Right forelimb (tissue), 1 donor: ENCODE measurements at places on chromosomes 3 and 15.

DNA sequence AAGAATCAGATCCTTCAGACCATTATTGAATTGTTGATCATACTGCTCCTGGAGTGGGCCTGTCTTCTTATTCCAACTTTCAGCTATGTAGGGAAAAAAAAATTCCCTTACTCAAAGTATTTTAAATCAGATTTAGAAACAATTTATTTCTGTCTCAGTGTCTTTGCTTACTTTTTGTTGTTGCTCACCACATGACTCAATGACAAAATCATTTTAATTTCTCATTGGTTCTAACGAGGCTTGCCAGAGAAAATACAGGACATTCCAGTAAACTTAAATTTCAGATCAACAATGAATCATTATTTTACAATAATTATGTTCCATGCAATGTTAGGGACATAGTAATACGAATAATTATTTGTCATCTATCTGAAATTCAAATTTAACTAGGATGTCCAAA lies 748.5 kb upstream of the CBLB start:
- no peak for DNase-seq

GRCh38 chr15:80904998-80905397 lies 84.6 kb downstream of the MESD start:
- no peak for DNase-seq

- no peak for DNase-seq
Observed at GRCh38 chr15:78564743-78565096, 600 bp upstream of the CHRNA5 start.

DNA sequence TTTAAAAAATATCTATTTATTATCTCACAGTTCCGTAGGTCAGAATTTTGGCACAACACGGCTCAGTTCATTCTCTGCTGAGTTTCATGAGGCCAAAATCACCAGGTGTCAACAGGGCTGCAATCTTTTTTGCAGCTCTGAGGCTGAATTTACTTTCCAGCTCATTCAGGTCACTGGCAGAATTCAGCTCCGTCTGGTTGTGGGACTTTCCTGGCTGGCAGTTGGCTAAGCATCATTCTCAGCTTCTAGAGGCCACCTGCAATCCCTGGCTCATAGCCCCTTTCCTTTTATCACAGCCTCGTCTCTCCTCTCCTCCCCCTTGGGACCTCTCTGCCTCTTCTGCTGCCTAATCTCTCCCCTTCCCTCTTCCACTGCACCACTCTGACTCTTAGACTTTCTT lies 174.0 kb upstream of the WNT5A start:
- DNase-seq: no peak

GRCh38 chr3:43620831-43621655 lies 768 bp downstream of the ANO10 start:
- no peak for DNase-seq

GRCh38 chr15:29821416-29822099 lies 710 bp downstream of the TJP1 start:
- DNase-seq: peak; percentile 71

DNA sequence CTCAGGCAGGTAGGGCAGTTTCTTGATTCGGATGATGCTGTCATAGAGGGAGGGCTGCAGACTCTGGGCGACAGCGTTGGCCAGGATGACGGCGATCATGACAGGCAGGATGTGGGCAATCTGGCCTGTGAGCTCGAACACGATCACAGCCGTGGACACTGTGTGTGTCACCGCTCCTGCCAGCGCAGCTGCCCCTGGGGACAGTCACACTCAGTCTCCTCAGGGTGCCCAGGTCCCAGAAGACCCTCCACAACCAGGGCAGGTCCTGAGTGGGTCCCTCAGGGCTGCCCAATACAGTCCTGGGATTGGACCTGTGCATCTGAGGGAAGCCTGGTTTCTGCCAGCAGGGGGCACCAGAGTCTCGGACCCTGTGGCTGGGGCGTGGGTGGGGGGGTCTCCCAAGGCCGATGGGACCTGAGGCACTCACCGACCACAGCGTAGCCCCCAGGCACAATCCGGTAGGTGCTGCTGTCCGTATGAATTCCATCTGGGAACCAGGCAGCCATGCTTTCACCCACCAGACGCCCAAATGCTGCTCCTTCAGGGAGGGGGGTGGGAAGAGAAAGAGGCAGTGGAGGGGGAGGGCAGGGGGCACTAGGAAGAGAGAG lies 7.2 kb downstream of the CLCN2 start:
- DNase-seq: no peak

- DNase-seq: no peak
Observed at GRCh38 chr15:25418202-25418601, 20.6 kb downstream of the UBE3A start.

DNA sequence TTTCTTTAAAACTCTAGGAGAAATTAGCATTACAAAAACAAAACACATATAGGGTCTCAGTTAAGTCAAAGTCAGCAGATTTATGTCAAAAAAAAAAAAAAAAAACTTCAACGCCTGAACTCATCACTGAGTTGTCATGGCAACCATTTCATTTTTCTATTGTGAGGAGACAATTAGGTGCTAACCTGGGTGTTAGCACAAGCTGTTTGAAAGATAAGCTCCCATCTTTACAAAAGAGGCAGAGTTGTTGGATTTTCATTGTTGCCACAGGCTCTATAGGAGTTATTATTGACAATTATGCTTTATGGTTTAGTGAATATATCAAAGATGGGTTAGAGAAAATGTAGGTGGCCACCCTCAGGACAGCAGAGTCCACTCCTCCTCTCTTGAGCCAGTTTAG lies 806.9 kb downstream of the GRM7 start:
- no peak for DNase-seq

GRCh38 chr3:191523148-191523547 lies 62.2 kb downstream of the PYDC2 start:
- DNase-seq: no peak

DNA sequence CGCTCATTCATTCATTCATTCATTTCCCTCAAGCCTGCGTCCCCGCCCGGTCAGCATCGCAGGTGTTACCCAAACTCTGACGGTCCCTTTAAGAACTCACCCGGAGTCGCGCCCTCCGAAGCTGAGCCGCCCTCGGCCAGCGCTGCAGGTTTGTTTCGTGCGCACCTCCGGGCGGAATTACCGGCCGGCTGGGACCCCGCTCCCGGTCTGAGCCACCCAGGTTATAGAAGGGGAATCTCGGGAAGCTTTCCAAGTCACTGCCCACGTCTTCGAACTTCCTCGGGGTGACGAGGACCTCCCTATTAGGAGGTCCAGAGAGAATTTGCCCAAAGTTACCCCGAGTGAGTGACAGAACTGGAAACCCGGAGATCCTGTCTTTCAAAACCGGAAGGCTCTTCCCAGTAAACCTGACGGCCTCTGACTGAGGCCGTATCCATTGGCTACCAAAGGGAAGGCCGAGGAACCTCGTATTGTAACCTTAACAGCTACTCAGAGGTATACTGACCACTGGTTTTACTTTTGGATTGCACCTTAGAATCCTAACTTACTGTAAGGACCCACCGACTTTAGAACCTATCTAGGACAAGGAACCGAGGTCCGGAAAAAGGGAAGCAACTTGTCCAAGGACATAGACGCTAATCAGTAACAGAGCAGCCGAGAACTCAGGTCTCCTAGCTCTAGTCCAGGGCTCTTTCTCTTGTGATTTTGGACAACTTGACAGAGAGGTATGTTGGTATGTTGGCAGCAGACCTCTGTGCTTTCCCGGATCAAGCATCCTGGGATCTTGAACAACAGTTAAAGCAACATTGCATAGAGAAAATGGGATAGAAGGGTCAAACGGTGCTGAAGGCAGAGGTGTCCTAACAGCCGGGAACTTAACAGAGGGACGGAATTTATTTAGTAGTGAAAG lies 788 bp upstream of the DLG1 start:
- DNase-seq: peak; percentile 54

GRCh38 chr15:93034512-93034911 lies 54.5 kb downstream of the RGMA start:
- no peak for DNase-seq

DNA sequence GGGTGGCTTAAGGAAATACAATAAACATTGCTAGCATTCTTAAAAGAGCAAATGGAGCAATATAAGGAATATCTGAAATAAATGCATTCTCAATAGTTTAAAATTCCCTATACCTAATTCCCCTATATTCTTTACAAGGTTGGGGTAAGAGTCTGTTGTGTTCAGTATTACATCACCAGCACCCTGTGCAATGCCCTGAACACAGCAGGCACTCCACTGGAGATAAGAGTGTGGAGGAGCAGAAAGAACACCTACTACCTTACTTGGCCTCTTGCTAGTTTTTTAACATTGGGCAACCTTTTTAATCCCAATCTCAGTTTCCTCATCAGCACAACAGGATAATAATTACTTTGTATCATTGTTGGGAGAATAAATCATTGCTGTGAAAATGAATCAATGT lies 140.2 kb upstream of the PLXND1 start:
- no peak for DNase-seq

DNA sequence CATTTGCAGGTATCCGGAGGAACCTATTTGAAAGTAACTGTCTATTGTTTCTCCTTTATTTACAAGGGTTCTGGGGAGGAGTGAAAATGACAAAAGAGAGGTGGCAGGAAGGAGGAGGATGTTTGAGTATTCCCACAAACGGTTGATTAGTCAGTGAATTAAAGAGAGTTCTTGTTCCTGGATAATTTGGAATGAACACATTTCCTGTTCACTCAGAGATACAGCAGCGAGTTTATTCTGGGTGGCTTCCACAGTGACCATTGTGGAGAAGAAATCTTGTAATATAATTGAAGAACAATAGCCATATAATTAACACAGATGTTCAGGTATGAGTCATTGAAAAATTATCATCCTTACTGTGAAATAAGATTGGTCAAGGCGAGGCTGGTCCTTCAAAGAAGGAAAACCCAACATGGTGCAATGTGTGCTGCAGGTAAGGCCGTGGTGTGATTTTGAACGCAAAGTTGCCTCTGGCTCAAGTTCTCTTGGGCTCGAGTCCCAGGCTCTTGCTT lies 77.3 kb downstream of the NFKBIZ start:
- DNase-seq: no peak

- no peak for DNase-seq
Observed at GRCh38 chr3:43874731-43875130, 184.0 kb downstream of the ABHD5 start.

- no peak for DNase-seq
Observed at GRCh38 chr15:46280762-46281542, 646.1 kb downstream of the SQOR start.

GRCh38 chr3:46353647-46354410 lies at the start of gene CCR2:
Gene CCR2 (plus strand): TSS chr3:46354111. CDS start chr3:46357528, 3,417 bp downstream.
- no peak for DNase-seq

DNA sequence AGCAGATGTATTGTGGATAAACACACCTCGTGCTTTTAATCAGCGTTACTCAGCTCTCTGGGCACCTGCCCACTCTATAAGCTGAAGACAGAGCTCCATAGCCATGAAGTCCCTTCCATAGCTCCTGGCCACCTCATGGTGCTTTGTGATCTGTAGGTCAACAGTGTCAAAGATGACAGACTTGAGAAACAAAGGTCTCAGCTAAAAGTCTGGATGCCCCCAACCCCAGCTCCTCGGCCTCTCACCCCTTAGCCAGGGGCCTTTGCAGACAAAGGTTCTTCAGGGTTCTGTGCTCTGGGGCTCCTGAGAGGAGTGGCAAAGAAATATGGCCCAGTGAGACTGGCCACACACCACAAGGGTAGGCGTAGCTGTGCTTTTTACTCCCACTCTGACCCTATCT lies 168.6 kb downstream of the KLF13 start:
- no peak for DNase-seq

DNA sequence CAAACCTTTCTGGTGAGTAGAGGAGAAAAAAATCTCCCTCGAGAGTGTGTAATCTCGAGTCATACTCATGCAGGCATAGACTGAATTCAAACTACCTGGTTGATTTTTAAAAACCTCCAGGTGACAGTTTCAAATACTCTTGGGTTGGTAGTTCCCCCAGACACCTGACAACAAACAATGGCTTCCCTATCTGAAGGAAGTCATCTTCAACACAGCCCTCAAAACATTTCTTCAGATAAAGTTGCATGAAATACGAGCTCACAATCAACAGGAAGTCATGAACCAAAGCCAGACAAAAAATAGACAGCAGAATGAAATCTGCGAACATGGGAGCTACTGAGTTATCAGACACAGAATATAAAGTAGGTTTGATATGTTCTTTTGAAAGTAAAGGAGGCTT lies 112.8 kb downstream of the ST8SIA2 start:
- no peak for DNase-seq

DNA sequence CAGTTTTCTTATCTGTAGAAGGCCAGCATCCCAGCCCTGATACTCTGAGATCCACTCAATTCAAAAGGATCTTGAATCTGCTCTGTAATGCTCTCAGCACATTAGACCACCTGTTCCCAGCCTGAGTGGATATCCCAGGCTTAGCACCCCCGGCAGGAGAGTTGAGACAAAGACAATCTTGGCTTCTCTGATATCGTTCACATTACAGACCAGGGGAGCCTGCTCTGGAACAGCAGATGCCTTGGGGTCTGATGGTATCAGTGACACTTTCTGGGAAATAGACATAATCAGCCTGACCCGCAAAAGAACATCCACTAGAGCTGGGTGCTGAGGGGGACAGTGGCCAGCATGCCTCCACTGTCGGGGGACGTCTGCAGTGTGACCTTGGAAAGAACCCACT lies 70.6 kb downstream of the BDH1 start:
- no peak for DNase-seq

DNA sequence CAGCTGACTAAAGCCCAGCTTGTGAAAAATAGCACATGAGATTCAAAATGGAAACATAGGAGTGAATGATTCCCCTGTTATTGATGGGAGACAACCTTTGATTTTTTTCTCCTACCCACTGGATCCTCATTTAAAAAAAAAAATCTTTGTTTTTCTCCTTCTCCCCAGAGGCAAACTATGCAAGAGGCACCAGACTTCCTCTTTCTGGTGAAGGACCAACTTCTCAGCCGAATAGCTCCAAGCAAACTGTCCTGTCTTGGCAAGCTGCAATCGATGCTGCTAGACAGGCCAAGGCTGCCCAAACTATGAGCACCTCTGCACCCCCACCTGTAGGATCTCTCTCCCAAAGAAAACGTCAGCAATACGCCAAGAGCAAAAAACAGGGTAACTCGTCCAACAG lies 2.6 kb downstream of the CACNA1D start:
- no peak for DNase-seq

DNA sequence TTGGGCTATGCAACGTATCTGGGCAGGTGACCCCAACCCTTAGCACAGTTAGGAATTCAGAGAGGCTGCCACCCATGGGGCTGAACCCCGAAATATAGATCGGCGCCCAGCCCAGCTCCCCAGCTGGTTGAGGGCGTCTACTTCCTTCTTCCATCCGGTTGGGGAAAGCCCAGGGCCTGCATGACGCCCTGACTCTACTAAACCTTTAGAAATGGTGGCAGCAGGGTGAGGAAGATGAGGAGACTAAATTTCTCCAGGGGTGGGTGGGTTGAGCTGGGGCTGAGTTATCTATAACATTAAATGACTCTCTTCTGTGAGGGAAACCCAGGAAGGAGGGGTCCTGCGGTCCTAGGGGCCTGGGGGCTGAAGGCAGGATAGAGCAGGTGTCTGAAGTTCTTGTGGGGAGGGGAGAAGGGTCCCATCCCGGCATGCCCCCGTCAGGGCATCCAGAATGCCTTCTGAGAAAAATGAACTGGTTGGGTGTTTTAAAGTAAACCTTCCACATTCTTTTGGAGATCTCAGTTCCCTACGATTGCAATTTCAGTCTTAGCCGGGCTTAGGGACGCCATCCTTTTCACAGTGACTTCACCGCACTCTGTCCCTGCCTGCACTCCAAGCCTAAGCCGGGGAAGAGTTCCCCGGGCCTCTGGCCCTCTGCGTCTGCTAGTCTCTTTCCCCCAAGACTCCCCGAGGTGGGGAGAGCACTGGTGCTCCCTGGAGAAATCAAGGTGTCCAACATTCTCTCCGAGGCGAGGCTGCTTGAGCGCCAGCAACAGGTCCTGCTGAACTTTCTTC lies 28.5 kb downstream of the NR2F2 start:
- DNase-seq: no peak

GRCh38 chr3:156836701-156837100 lies 10.5 kb downstream of the LEKR1 start:
- no peak for DNase-seq

GRCh38 chr15:90141646-90142045 lies 39.4 kb upstream of the IDH2 start:
- no peak for DNase-seq
